Right lobe of liver (tissue), 6 donors: ENCODE measurements at places on chromosomes 16 and 17. TPM values are rescaled to one million over a fixed set of nuclear protein-coding genes. Genes with fewer than 3 reads are reported as not detected.

GRCh38 chr16:4327386-4328045 lies 11.6 kb downstream of the GLIS2 start:
- DNase-seq, result no peak

DNA sequence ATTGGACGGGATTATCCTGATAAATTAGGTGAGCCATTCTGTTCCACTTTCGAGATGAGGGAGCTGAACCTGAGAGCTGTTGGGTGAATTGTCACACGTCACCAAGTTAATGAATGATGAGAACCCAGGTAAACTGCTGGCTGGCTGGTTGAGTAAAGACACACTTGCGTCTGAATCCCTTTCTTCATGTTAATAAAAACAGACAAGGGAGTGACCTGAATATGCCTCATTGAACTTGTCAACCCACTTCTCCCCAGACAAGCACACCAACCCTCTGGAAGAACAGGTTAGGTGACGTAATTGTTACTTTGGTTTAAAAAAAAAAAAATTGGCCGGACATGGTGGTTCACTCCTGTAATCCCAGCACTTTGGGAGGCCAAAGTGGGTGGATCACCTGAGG lies 400.9 kb upstream of the CDH5 start:
- DNase-seq, result peak; percentile 75

- DNase-seq, result no peak
These were observed 298.5 kb upstream of the FOXF1 start for GRCh38 chr16:86211800-86212199.

GRCh38 chr16:89431630-89432029 lies 58.7 kb downstream of the ANKRD11 start:
- DNase-seq, result no peak

Gene NKD1
- total RNA-seq, result 2.6 TPM

Gene SP6
- total RNA-seq, result 0.12 TPM

DNA sequence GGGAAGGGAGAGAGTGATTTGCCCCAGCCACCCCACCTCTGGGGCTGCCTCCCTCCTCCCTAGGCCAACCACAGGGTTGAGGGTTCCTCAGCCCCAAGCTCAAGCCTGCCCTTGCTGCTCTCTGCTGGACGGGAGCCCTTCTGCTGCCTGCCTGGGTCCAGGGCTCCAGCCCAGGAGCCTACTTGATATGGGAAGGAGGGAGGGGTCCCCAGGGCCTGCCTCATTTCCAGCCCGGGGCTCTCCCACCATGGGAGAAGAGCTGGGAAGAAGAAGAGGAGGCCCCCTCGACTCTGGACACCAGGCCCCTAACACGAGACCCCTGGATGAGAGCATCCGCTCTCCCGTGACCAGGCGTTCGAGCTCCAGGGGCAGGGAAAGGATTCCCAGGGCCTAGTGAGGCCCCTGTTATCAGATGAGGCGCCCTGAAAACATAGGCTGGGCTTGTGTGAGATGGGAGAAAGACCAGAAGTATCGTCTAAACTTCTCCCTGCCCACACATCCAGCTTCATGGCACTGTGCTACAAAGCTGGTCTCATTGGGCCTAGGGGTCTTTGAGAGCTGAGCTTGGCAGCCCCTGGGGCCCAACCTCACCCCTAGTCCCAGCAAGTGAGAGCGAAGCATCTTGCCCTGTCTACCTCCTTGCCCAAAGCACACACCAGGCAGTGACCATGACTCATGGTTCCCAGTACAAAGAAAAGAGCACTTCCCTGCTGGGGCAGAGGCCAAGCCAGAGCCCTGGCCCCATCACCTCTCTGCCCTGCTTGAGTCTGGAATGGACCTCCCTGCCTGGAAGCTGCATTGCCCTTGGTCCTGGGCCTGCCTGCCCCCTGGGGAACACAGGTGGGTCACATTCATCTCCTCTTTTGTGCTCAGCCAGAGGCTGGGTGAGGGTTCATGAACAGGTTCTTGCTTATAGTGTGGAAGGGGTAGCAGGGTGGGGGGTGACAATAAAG lies 987 bp downstream of the SLC16A5 start:
- peak; percentile 63 for DNase-seq

DNA sequence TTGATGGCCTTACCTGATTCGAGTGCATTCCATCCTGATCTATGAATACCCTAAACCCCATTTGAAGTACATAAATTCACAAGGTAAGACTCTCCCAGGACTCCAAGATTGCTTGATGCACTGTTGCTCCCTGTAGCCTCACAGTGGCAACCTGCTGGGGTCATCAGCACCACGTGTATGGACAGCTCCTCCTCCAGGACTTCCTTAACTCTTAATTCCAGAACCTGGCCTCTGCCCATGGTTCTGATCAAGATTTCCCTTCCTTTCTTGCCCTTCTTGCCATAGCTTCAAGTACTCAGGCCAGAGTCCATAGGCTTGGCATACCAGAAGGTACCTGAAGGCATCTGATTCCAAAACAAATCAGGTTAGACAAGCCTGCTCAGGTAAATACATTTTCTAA lies 34.0 kb upstream of the NLK start:
- DNase-seq, result no peak

Gene CA7
- not detected for total RNA-seq

Gene HYDIN
- 0.25 TPM for total RNA-seq

GRCh38 chr16:47519546-47519945 lies 58.4 kb downstream of the PHKB start:
- no peak for DNase-seq

- no peak for DNase-seq
These were observed 5.5 kb downstream of the TIMM22 start for GRCh38 chr17:1002412-1002753.

DNA sequence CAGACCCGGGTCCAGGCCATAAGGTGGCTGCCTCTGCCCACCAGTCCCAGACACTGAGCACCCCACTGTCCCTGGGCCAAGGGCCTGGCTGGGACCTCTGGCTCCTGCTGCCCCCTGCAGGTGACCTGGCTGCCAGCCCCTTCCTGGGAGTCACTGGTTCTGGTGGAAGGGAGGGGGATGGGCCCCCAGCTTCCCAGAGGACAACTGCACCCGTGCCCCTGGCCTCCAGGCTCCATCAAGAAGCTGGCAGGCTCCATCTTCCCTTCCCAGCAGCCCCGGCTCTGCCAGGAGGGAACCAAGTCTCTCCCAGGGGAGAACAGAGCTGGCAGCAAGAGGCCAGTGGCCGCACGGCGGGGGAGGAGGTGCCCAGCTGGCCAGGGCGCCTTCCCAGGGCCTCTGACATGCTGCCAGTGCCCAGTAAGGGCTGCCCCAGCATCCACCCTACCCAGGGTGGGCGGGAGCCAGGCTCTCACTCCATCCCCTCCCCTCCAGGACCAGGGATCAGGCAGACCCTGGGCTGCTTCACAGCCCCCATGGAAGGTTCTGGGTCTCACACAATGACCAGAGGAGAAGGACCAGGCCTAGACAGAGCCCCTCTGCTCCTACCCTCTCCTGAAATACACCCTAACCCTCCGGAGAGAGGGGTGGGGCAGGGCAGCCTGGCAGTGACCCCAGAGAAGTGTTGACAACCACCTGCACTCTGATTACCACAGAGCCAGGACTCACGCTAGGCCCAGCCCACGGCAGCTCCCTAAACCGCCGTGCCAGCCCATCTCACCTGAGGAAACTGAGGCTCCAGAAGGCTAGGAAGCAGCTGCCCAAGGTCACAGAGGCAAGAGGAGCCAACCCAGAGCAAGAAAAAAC lies 3.6 kb downstream of the CLUH start:
- DNase-seq, result peak; percentile 64

DNA sequence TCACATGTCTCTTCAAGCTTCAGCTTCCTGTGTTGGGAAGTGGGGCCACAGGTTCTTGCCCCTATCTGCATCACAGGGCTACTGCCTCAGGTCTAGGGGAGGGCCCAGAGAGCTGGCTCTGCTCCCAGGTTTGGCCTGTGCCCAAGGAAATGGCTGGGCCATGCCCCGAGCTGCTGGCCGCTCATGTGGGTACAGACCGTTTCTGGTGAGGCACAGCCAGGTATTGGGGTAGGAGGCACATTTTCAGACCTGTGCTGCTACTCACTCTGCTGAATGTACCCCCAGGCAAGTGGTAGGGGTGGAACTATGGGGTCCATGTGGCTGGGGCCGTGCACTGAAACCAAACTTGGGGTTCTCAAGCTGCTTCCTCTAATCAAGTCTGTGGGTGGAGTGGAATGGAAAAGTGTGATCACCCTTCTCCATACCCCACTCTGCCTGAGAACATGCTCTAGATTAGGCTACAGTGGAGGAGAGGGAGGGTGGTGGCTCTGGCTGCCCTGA lies 4.6 kb downstream of the GAS2L2 start:
- DNase-seq, result peak; percentile 87

Gene SHCBP1
- total RNA-seq, result 0.83 TPM

DNA sequence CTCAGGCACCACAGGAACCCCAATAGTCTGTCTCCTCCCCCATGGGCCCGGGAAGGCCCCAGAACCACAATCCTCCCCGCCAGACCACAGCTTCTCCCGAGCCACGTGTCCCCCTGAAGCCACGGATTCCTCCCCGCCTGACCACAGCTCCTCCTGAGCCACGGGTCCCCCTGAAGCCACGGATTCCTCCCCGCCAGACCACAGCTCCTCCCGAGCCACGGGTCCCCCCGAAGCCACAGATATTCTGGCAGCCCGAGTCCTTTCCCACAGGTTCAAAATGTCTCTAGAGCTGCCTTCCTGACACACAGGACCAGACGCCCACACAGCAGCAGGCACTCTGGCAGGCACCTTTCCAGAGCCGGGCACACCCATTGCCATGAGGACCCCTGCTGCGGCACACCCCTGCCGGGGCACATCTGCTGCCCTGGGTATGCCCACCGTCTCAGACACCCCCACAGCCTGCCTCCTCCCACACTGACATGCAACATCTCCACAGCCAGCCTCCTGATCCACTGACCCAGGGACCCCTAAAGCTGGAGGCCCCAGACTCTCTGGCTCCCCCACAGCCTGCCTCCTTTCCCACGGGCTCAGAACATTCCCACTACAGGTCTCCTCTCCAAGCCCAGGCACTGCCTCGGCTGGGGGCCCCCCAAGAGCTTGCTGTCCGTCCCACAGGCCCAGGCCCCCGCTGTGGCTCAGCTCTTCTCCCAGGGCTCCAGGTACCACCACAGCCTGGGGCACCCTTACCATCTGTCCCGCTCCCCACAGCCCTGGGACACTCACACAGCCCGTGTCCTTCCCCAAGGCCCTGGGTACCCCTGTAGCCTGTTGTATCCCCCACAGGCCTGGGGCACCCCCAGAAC lies 2.2 kb downstream of the KIAA0753 start:
- no peak for DNase-seq

GRCh38 chr16:87782033-87782432 lies 16.2 kb upstream of the KLHDC4 start:
- DNase-seq, result no peak

DNA sequence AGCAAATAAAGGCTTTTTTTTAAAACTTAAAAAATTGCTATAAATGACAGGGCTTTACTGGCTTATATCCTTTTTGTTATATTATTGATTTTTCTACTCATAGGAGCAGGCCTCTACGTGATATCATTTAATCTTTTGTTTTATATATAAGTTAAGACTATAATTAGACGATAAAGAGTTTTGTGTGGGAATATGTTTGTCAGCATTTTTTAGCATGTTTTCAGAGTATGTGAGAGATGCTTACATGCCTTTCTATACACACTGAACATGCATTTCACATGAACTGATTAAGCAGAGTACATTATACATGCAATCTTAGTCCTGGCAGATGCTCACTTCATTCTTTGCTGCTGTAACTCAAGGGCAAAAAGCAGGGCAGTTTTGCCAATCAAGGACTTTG lies 7.7 kb upstream of the KRT222 start:
- no peak for DNase-seq

Gene MGAT5B
- not detected for total RNA-seq

- DNase-seq, result no peak
These were observed 140.4 kb upstream of the CA10 start for GRCh38 chr17:52298881-52299280.
